SK-N-MC (cell line): ENCODE measurements at places on chromosomes 11 and 22.

DNA sequence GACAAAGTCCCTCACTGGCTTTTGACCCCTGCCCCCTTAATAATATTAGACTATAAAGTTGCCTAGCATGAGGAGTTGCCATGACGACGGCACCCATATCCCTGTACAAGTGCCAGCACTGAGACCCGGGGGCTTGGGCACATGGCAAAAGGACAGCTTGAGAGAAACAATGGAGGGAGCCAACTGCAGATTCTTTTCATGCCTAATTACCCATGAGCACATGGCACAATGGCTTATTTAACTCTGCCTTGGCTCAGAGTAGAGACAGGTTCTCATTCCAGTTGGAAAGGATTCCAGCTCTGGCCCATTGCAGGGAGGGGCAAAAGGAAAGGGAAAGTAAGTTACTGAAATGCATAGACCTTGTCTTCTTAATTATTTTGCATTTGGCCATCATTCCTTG, 261.2 kb upstream of the UBASH3B start:
- no peak for DNase-seq

GRCh38 chr11:44899959-44900358, 50.7 kb downstream of the TP53I11 start:
- peak; percentile 58 for DNase-seq

DNA sequence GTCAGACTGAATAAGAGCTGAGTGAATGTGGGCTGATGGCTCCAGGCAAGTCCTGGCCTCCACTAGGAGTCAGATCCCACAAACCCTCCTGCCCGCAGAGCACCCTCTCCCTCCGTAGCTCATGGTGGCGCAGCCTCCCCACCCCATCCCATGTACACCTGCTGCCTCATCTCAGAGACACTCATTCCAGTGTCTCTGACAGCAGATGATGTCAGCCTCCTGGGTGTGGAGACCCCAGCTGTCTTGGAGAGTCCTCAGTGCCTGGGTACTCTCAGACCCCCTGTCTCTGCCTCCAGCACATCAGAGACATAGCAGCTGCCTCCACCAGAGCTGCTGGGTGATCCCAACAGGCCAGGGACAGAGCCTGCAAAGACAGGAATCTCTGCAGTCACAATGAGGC, 9.5 kb downstream of the IGLL5 start:
- DNase-seq: no peak

GRCh38 chr11:78187366-78188285, 800 bp downstream of the KCTD21 start:
- DNase-seq: no peak

DNA sequence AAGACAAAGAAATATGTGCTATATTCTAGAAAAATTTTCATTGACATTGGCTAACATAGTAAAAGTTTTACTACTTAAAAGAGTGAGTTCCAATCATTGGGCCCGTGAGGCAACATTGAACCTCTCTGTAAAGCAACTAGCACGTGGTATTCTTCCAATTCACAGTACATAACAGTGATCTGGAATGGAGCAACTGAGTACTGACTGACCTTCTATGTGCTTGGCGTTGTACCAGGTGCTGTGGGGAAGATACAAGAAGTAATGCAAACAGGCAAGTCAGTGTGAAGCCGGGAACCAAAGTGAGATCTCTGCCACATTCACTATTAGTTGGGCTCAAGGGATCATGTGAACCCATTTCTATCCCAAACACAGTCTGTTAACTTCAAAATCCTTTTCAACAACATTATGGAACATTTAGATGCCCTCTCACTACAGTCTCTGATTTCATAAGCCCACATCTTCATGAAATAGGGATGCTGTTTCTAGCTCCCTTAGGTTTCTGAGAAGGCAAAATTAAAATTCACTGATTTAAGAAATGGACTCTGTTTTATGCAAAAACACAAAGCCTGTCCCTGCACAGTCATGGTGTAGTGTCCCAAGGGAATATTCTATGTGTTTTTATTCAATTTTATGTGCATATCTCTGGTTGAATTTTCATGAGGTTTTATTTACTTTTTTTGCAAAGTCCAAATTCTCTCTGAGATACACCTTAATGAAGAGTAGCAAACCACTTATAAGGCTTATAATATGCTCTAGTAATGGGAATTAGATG, 61.8 kb upstream of the NCAM1 start:
- DNase-seq: no peak

DNA sequence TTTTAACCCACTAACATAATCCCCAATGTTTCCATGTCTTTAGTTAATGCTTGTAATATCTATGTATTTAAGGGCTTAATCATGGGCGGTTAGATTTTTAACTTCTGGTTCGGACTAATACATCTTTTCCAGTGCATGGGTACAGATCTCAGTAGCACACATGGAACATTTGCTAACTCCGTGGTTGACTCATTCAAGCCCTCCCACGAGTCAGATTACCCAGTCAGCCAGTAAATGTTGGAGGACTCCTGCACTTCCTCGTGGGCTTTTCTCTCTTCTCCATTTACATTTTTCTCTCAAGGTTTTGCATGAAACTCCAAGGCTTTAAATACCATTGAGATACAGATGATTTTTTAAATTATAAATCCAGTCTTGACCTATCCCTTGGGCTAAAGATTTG, 313.9 kb downstream of the ST3GAL4 start:
- DNase-seq: no peak

GRCh38 chr11:20353829-20354434, 9.6 kb upstream of the HTATIP2 start:
- DNase-seq: no peak

DNA sequence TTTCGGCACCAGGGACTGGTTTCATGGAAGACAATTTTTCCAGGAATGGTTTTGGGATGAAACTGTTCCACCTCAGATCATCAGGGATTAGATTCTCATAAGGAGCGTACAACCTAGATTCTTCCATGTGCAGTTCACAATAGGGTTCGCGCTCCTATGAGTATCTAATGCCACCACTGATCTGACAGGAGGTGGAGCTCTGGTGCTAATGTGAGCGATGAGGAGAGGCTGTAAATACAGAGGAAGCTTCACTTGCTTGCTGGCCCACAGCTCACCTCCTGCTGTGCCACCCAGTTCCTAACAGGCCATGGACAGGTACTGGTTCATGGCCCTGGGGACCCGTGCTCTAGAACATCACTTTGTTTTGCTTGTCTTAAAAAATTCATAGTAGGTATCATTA, 41.8 kb upstream of the AMPD3 start:
- DNase-seq: no peak

GRCh38 chr11:70733327-70734325, 335.3 kb downstream of the CTTN start:
- no peak for DNase-seq

DNA sequence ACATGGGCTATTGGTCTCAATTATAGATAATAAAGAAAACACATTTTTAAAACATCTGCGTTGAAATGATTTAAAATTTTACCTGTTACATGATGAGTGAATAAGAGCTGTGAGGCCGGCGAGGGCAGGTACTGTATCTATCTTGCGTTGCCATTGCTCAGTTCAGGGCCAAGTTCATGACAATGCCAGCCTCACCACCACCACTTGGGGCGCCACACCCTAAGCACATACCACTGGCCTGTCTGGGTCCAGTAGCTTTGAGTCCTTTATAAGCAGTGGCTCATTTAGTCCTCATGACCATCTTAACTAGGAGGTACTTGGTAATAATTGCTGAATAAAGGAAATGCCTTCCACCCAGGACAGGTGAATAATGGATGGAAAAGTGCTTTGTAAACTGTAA, 14.5 kb upstream of the MB start:
- DNase-seq: no peak

DNA sequence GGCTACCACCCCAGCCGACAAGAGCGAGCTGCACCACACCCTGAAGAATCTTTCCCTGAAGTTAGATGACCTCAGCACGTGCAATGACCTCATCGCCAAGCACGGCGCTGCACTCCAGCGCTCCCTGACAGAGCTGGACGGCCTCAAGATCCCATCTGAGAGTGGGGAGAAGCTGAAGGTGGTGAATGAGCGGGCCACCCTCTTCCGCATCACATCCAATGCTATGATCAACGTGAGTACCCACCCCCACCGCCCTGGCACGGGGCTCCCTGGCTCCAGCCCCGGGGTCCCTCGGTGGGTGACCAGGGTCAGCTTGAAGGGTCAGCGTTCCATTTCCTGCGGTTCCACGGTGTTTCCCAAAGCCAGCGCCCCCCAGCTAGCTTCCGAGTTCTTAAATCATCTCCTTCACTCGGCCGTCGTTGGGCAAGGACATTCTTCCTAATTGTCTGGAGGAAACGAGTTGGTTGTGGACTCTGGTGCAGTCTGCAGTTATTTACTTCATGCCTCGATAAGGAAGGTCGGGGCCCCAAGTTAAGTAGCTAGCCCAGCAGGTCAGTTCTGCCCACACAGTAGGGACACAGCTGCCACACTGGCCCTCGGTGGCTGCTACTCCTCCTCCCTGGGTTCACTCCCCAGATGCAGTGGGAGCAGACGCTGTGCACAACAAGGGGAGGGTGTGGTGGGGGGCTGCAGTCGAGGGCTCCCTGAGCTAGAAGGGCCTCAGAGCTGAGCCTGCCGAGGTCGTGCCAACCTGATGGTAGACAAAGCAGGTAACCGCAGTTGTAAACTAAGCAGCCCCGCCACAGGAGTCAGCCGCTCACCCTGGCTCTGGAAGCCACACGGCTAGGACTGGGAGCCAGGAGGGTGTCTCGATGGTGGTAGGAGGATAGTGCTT, 97.9 kb downstream of the MORC2 start:
- DNase-seq: no peak

GRCh38 chr11:94747146-94747545, 21.0 kb upstream of the AMOTL1 start:
- DNase-seq: no peak

GRCh38 chr11:22670830-22671229, 4.4 kb downstream of the GAS2 start:
- DNase-seq: no peak

- no peak for DNase-seq
Observed at GRCh38 chr11:101583251-101584128, at the start of gene TRPC6. TSS of gene TRPC6 (minus strand) at chr11:101584007. CDS start at chr11:101583503, 504 bp downstream.

- DNase-seq: no peak
Observed at GRCh38 chr11:7558046-7558445, 44.2 kb downstream of the PPFIBP2 start.

DNA sequence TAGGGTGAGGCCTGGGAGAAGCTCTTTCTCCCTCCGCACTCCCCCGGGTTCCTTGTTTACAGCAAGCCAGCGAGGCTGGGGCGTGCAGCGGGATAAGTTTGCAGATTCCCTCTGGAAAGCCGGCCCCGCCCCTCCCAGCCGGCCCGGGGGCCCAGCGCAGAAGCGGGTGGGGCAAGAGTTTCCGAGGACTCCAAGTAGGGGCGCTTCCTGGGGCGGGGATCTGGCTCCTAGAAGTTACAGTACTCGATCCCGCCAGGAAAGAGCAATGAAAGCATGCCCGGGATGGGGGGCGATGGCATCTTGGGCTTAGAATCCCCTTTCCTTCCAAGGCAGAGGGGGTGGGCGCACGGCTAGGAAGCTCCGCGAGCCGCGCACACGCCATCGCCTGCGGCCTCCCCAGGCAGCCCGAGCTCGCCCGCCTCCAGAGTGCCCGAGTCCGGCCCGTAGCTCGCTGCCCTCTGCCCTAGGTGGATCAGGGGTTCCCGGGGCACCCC, 385 bp downstream of the TST start:
- DNase-seq: no peak

- DNase-seq: no peak
Observed at GRCh38 chr22:46893281-46894020, 131.0 kb downstream of the TBC1D22A start.

- DNase-seq: no peak
Observed at GRCh38 chr11:131688048-131688693, 317.8 kb downstream of the NTM start.

DNA sequence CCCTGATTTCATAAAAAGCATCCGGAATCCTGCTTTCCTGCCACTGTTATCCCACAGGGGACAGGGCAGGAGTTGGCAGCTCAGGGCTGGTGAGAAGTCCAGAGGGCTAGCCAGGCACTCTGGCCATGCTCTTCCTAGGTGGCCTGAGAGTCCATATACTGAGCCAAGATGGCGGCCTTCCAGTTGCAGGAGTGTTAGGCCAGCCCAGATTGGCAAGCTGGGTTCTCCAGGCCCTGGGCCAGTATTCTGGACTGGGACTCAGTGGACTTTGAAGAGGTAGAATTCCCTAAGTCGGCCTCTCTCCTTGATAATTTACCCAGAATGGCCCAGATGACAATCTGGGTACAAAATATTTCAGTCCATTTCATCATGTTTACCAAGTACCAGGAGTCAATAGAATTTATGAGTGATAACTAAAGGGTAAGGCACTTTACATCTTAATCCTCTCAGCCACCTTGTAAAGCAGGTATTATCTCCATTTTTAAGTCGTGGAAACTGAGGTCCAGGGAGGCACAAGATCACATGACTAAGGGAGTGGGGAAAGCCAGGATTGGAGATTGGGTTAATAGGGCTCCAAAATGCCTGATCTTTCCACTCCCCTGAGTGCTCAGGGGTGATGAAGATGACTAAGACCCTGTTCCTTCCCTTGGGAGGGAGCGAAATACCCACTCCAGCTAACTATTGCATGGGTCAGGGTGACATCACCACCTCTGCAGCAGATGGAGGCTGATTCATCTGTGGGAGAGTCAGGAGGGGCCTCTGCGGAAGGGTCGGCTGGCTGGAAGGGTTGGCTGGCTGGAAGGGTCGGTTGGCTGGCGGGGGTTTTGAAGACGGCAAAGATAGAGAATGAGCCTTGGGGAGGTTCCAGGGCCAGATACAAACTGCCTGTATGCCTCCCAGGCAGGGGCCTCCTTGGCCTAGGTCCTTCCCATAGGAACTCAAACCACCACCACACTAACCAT, 1.2 kb upstream of the MICALL1 start:
- DNase-seq: no peak

DNA sequence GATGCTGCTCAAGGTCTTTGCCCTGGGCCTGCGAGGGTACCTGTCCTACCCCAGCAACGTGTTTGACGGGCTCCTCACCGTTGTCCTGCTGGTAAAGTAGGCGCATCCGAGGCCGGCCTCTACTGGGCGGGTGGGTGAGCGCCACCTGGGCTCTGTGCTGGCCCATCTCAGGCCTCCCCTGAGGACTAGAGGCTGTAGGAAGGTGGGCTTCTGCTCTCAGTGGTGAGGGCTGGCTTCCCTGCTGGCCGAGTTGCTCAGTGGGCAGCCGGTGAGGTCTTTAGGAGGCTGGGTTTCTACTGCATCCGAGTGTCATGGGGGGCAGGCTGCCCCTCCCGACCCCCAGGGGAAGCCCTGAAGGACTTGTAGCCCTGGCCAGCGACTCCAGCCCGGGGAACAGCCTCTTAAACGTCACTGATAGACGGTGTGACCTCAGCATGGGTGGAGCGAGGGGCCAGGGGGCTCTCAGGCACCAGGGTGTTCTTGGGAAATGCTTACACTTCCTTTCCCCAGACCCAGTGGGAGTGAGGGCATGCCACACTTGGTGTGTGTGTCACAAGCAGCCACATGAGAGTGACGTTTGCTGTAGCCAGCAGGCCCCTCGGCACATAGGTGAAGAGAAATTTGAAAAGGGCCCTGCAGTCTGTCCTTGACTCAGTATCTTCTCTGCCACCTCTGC, 30.3 kb downstream of the TPCN2 start:
- DNase-seq: no peak
